ENCODE measurements at places on chromosomes 1 and 21. TPM values are rescaled to one million over a fixed set of nuclear protein-coding genes. Genes with fewer than 3 reads are reported as not detected.

The C1orf185 gene
- polyA plus RNA-seq: not detected

The TPM3 gene
- polyA plus RNA-seq: 156 TPM

The AMY2A gene
- 0.26 TPM for polyA plus RNA-seq

The SYNC gene
- polyA plus RNA-seq: 1.4 TPM

The COQ8A gene
- 44.1 TPM for polyA plus RNA-seq

All from kidney (tissue), 22 donors.